ENCODE measurements at places on chromosomes 11 and 22.

DNA sequence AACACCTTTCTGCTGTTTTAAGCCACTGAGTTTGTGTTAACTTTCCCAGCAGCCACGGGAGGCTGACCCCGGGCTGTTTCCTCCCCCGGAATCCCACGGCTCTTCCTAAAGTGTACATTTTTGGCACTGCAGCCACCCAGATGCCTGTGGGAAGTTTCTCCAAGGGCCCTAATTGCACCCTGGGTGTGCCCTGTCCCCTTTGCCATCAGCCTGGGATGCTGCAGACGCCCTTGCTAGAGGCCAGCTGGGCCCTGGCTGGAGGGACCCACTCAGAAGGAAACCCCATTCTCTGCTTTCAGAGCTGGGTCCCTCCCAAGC is 883.3 kb downstream of the BRD1 start:
- DNase-seq = no peak

- DNase-seq = no peak
Observed at GRCh38 chr22:38034278-38034882, 22.8 kb upstream of the PICK1 start.

DNA sequence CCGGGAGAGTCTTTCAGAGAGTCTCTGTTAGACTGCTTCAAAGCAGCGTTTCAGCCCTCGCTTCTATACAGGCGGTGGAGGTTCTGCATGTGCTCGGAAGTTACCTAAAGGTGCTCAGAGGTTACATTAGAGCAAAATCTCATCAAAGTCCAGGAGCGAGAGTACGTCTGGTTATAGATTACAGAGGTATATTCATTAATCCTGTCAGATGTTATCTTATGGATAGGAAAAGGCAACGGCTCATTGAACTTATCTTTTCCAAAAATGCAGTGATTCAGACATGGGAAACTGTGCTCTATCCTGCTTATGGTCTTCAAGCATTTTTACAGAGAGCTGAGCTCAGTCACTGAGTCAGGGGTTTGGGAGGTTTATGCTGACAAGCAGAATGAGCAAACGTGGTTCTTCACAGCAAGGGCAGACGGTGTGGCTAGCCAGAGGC is 9.1 kb upstream of the ZBED5 start:
- DNase-seq = no peak

DNA sequence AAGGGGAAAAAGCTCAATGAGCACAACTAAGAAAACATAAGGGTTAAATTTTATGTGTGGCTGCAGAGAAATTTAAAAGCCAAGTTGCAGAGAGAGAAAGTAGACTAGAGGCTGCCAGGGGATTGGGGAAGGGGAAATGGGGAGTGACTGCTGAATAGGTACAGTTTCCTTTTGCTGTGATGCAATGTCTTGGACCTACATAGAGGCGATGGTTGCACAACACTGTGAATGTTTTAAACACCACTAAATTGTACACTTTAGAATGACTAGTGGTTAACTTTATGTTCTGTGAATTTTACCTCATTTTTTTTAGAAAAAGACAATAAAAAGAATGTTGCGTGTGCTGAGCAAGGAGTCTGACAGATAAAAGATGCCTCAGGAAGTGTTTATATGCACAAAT is 36.5 kb downstream of the TENM4 start:
- DNase-seq = no peak

GRCh38 chr11:88312628-88313027 is 24.9 kb downstream of the CTSC start:
- DNase-seq = no peak

DNA sequence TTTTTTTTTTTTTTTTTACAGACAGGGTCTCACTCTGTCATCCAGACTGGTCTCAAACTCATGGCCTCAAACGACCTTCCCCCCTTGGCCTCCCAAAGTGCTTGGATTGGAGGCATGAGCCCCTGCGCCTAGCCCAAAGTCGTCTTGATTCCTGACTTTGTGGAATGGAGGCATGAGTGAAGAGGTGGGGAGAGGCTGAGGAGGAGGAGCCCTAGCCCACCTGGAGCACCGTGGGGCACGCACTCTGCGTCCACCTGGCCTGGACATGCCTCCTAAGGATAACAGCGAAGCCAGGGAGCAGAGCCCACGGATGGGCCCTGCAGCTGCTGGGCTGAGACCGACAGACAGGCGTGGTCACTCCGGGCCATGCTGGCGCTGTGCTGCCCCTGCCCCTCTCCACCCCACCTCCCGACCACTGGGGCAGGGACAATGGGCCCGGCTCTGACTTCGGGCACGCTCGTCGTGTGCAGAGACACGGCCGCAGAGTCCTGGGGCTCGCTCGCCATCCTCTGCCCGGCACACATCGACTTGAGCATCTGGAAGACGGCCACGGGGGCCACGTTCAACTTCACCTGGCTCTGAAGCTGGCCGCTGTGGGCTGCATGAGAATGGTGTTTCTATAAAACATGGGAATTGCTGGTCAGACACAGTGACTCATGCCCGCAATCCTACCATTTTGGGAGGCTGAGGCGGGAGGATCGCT is 34.8 kb downstream of the LRRC74B start:
- DNase-seq = no peak

- DNase-seq = no peak
Observed at GRCh38 chr11:115716601-115717529, 212.7 kb upstream of the CADM1 start.

GRCh38 chr11:36091256-36091811 is 147.5 kb downstream of the LDLRAD3 start:
- no peak for DNase-seq

All from activated T-cell treated with anti-CD3 and anti-CD28 coated beads, Interleukin-2, amount 50 U/mL, for 4 hours (primary cell).